ENCODE measurements at places on chromosomes 16 and 17. TPM values are rescaled to one million over a fixed set of nuclear protein-coding genes. Genes with fewer than 3 reads are reported as not detected.
A peak's percentile ranks its signal among the peaks of the same experiment; 100 is the strongest.

GRCh38 chr17:60328679-60329078 lies 63.3 kb downstream of the USP32 start:
- DNase-seq, result no peak

DNA sequence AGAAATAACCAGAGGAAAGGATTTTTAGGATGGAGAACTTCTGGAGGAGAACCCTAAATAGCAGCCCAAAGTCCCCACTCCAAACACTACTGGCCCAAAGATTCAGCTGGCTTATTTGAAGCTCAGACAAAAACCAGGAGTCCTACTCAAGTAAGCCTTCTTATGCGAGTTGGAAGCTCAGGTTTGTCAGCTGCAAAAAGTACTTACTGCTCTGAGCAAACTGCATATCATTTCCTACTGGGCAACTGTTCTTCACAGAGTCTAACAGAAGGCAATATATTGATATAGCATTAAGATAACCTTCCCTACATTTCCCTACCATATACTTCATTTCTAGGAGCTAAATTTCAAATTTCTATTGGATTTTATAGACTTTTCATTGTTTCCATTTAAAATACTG lies 76.1 kb upstream of the CORO6 start:
- no peak for DNase-seq

DNA sequence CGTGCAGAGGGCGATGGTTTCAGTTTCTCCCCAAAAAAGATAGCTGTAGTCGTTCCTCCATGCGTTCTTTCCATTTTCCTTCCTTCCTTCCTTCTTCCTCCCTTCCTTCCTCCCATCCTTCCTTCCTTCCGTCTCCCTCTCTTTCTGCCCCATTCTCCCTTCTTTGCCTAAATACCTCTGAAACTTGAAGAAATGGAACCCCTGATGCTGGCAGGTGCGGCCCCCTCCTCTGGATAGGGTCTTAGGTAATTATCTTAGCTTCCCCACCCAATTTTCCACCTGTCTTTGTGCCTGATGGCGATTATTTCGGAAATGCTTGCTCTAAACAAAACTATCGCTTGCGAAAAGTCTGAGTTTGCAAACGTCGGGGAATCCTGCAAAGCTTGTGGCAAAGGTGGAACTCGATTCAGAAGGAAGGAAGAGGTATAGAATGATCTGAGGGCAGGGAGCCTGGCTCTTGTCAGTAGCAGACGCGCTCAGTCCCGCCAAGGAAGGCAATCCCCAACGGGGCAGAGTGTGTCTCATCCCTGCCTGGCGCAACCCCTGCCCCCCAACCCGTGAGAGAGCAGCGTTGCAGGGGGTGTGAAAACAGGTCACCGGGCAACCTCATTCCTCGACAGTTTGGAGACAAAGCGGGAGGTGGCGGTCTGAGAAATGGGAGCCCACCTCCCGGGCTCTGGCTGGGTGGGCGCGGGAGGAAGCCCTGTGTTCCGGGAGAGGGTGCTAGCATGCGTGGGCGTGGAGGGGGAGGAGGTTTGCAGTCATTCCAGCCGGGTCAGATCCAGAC lies 2.9 kb upstream of the CBX8 start:
- DNase-seq, result no peak

GRCh38 chr17:48724251-48725003 lies 1.4 kb downstream of the PRAC2 start:
- peak; percentile 89 for DNase-seq

DNA sequence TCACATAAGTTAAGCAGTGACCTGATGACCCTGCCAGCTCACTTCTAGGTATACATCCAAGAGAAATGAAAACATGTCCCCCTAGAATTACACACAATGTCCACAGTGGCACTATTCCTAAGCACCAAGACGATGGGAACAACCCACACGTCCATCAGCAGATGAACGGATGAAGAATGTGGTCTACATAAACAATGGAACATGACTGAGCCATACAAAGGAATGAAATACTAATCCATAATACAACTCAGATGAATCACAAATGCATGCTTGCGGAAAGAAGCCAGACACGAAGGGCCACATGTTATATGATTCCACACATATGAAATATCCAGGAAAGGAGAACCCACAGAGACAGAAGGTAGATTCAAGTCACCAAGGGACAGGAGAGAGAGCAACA lies 17.4 kb downstream of the USP22 start:
- no peak for DNase-seq

DNA sequence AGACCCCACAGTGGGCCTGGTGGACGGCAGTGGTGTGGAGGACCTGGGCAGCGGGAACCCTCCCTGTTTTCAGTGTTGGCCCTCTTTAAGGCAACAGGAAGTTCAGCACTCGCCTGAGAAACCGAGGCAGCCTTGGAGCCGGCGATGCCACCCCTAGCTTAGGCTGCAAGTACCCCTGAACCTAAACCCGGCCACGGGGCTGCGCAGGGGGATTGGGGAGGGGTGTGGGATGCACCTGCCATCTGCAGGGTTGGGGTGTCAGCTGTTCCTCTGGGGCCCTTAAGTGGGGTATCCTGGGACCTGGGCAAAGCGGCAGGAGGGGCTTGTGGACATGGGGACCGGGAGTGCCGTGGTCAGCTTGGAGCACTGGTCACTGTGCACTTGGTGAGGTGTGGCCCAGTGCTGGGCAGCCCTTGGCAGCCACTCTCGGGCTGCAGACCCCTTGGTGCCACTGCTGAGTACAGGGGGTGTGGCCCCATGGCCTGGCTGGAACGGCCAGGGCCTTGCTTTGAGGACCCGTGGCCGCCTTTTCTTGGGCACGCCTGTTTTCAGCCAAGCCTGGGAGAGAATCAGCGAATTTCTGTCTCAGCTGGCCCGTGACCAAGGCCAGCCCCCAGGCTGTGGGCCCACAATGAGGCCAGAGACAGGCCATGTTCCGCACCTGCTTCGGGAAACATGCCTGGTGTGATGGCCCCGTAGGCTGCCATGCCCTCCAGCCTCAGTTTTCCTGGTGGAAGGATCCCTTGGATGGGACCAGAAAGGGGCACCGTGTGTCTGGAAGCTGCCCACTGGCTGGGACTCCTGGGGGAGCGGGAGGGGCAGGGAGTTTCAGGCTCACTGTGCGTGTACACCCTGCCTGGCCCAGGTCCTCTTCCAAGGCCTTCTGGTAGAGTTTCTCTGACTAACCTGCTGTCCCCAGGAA lies 4.1 kb upstream of the SLC25A10 start:
- no peak for DNase-seq

- DNase-seq, result peak; percentile 96
Observed at GRCh38 chr17:50062293-50063243, 6.7 kb downstream of the ITGA3 start.

GRCh38 chr16:83520596-83520995 lies 287.2 kb upstream of the HSBP1 start:
- no peak for DNase-seq

GRCh38 chr16:17235147-17235815 lies 235.5 kb downstream of the XYLT1 start:
- no peak for DNase-seq

DNA sequence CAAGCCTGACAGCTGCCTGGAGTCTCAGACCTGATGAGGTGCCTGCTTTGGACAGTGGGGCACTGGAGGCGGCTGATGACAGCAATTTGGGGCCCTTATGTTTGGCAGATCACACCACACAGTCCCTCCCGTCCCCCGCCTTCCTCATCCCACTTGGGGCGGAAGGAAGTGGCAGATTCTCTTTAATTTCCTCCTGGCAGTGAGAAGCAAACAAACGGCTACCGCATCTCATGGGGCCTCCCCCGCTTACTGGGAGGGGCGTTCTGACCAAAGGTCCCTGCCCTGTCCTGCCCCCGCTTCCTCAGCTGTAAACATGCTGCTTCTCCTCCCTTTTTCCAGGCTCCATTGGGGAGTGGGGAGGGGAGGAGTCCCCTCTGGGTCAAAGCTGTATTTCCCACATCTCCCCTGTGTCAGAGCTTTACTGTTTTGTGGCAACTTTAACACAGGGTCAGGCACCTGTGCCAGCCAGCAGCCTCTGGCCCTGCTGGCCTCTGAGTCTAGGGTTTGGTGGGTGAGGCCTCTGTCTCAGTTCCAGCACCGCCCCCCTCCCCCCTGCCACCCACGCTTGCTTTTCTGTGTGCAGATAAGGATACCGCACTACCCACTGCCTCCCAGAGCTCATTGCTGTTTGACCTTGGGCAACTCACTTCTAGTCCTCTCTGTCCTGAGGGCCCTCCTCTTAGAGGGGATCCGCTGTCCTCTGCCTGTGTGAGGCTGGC lies 5.4 kb upstream of the NFATC3 start:
- DNase-seq, result peak; percentile 93

DNA sequence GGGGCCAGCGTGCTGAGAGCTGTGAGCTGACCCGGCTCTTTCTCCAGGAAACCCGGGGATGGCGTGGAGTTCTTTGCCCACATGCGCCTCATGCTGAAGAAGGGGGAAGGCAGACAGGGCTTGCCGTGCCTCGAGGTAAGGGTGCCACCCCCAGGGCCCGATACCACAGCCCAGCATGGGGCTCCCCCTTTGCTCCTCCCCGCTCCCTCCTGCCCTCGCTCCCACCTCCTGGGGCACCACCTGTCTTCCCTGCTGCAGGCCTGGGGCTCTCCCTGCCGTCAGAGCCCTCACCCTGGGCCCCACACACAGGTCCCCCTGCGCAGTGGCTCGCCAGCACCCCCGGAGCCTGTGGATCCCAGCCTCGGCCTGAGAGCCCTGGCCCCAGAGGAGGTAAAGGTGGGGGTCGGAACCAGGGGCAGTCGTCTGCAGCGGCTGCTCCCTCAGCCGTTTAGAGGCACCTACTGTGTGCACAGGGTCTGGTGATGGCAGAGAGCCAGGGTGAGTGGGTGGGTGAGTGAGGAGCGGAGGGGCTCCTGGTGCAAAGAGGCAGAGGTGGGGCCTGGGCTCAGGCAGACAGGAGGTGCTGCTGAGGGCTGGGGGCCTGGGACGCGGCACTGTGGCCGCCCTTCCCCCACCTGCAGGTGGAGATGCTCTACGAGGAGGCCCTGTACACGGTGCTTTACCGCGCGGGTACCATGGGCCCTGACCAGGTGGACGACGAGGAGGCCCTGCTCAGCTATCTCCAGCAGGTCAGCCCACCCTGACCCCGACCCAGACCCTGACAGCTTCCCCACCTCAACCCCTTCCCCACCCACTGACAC lies 5.6 kb downstream of the BAIAP3 start:
- DNase-seq, result no peak

DNA sequence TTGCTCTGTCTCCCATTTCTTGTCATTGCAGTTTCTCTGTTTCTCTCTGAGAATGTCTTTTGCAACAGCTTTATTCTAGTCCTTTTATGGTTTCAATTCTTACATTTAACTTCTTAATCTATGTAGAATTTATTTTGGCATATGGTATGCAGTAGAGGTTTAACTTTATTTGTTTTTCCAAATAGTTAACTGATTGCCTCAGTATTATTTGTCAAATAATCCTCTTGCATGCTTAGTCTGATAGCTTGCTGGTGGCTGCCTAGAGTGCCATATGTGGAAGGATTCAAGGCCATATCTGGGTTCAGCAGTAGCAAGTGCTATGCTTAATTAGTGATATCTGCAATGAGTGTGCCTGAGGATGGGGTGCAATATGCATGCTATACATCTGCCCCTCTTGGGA lies 6.9 kb downstream of the SNTB2 start:
- DNase-seq, result no peak

DNA sequence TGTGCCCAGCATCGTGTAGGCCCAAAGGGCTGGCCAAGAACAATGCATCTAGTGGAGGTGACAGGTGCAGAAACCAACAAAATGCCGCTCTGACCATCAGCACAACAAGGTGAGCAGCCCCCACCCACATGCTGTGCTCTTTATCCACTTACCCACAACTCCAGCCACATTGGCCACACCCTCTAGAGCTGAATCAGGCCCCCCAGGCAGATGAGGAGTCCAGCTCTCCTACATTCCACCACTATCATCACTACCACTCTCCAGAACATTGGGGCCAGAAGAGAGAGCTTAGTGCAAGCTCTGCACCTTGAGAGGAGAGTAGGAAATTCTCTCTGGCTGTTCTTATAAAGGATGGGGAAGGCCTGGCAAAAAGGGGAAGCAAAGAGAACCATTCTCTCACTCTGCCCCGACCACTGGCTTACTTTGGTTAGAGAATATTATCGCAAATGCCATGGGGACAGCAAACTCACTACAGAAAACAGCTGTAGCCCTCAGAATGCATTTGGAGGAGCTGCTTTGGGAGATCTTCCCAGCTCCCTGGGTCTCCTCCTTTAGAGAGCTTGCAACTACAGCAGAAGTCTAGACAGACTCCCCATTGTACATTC lies 75.0 kb downstream of the TMEM132E start:
- DNase-seq, result no peak

DNA sequence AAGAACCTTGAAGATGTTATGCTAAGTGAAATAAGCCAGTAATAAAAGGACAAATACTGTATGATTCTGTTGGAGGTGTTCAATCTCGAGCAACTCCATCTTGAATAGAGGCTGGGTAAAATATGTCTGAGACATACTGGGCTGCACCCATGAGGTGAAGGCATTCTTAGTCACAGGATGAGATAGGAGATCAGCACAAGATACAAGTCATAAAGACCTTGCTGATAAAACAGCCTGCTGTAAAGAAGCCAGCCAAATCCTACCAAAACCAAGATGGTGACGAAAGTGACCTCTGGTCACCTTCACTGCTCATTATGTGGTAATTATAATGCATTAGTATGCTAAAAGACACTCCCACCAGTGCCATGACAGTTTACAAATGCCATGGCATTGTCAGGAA lies 98.1 kb downstream of the RGS9 start:
- no peak for DNase-seq

DNA sequence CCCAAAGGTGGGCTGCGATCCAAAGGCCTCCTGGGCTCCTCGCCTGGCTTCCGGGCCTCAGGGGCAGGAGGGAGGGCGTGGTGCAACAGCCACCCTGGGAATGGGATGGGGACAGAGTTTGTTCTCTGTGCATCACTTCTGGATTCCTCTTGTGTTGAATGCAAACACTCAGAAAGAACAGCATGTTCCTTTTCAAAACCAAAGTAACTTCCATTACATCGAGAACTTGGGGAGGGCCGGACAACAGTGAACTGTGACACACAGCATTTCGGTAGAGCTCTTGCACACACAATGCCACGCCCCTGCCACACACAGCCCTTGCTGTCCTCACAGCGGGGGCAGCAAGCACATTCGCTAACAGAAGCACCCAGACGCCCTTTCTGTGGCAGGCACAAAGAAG lies 36.1 kb upstream of the FASN start:
- no peak for DNase-seq

DNA sequence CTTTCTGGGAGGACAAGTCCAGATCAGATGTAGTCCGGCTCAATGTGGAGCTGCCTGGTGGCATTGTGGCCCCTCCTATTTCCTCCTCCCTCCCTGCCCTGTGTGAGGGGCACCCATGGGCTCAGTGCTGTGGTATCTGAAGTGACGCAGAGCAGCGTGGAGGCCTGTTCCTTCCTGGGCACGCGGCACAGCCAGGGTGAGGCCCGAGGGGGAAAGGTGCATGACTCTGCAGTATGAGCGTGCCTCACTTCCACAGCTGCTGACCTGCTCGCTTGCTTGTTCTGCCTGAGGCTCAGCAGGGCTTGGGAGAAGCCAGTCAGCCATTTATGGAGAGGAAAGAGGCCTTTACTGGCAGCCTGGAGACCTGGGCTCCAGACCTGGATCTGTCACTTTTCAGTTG lies 11.7 kb downstream of the TMEM238L start:
- peak; percentile 47 for DNase-seq

The TMC8 gene
- 8.8 TPM for total RNA-seq

The ZNF18 gene
- total RNA-seq, result 5.7 TPM

The UBE2G1 gene
- total RNA-seq, result 71.5 TPM

The YPEL3 gene
- 58.2 TPM for total RNA-seq

The TMEM132E gene
- total RNA-seq, result not detected

The SPECC1 gene
- total RNA-seq, result 104 TPM

The CDRT15 gene
- total RNA-seq, result not detected

The PRAC1 gene
- 261 TPM for total RNA-seq

All from left colon (tissue), 2 donors.